Psoas muscle (tissue), 8 donors: ENCODE measurements at places on chromosomes 4 and X. TPM values are rescaled to one million over a fixed set of nuclear protein-coding genes. Genes with fewer than 3 reads are reported as not detected.

Gene ETDB
- not detected for total RNA-seq

Gene PPAT
- 5.8 TPM for total RNA-seq

Gene CXCL6
- 0.54 TPM for total RNA-seq

Gene RHOXF1
- not detected for total RNA-seq

Gene PNMA5
- total RNA-seq, result not detected
